ENCODE measurements at places on chromosomes 3 and 15. TPM values are rescaled to one million over a fixed set of nuclear protein-coding genes. Genes with fewer than 3 reads are reported as not detected.
A peak's percentile ranks its signal among the peaks of the same experiment; 100 is the strongest.

Gene SLC2A2
- total RNA-seq = not detected

Gene LAMB2
- 121 TPM for total RNA-seq

Gene ERICH6
- total RNA-seq = not detected

Gene TNFAIP8L3
- 0.31 TPM for total RNA-seq

Gene GATM
- total RNA-seq = 9.0 TPM

Gene ADAMTS7
- 25.0 TPM for total RNA-seq

GRCh38 chr3:171994646-171995428, 44.5 kb upstream of the FNDC3B start:
- DNase-seq = no peak

DNA sequence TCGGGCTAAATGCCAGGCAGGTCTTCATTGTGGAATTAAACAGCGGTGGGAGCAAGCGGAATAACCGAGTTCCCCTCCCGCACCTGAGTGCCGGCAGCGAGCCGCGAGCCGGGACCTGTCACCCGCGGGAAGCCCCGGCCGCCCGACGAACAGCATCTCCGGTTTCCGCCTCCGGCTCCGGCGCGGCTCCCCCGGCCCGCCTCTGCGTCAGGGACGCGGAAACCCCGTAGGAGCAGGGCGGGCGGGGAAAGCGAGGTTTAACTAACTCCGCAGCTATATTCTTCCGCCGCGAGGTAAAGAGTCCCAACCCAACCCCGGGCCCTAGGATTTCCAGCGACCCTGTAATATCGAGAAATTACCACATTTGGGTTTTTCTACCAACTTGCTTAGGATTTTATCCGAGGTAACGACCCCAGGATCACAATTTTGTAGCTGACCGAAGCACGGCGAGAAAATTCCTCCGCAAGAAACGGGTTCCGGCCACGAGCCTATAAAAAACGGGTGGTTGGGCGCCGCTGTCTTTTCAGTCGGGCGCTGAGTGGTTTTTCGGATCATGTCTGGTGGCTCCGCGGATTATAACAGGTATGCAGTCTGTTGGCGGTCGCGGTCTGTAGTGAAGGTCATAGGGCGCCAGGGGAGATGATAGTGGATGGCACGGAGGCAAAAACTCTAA, at the start of gene EIF4A2:
Gene EIF4A2 (plus strand): TSS at position 520 of the 673 bp plus-strand sequence. CDS start 34 bp downstream, at position 554.
- DNase-seq = peak; percentile 83

DNA sequence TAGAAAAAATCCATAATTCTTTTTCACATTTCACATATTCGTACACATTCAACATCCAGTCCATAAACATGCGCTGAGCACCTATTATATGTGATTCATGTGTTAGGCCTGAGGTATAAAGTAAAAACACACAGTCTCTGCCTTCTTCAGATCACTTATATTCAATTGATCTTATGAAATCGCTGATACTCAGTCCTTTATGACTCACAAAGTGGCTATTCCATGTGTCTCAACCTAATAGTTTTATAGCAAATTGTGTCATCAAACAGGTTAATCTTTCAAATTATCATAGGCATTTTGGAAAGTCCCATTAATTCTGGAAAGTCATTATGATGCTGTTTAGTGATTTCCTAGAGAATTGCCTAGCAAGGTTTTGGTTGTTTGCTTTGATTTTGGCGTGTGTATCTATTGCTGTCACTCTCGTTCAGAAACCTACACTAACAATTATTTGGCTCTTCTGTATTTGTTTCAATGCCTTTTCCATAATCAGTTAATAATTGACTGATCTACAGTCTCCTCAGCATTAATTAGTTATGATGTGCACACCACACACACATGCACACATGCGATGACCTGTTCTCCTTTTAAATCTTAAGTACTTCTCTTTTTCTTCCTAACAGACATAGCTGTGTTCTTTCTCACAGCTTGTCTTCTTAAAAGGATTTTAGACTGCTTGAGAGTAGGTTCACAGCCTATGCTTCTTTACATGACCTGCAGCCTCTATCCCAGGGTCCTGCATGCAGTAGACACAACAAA, 353.1 kb downstream of the MECOM start:
- DNase-seq = no peak

DNA sequence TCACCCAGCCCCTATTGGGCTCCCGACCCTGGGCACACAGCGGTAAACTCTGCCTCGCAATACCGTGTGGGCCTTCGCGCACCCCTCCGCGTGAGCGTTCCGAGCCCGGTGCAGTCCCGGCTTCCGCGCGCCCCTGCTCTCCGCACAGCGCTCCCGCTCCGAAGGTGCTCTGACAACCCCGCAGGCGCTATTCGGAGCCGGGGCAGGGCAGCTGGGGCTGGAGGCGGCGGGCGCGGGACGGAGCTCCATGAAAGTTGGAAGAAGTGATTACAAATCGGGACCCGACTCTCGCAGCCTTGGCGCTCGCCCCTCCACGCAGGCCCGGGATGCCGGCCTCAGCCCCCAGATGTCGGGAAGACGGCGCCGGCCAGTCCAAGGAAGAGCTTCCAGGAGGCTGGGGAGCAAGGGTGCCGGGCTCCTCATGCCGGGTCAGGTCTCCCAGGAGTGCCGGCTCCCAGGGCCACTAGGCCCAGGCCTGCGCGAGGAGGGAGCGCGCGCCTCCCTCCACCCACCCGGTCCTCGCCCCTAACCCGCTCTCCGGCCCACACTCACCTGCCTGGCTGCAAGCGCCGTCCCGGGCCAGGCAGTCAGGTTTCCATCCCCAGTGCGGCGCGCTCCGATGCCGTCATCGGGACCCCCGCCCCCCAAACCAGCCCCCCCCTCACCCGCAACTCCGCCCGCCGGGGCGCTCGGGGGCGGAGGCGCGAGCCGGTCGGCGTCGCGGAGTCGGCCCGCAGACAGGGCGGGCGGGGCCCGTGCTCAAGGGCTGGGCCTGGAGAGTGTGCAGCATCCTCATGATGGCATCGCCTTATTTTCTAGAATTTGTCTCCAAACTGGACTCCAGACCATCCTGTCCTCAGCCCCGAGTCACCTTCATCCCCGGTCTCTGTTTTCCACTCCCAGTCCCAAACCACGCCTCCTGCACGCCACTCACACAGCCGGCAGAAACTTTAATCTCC, at the start of gene KIF7:
Gene KIF7 (minus strand): TSS at position 621 of the 959 bp plus-strand sequence. CDS start 2,537 bp downstream, outside the sequence.
- DNase-seq = peak; percentile 84

- no peak for DNase-seq
Measured at GRCh38 chr15:90563463-90563862, 33.7 kb downstream of the CRTC3 start.

DNA sequence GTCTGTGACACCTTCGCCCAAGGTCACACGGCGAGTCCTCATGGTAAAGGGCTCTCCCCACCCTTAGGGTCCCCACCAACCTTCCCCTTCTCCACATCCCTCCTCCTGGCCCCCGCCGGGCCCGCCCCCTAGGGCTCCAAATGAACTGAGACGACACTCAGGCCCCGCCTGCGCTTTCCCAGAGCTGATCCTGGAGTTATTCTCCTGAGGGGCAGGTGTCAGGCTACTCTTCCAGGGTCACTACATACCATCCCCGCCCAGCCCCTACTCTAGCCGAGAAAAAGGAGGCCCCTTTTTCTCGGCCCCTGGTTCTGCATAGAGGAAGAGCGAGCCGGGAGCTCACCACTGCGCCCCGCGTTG, 292 bp downstream of the USP4 start:
- DNase-seq = peak; percentile 69

GRCh38 chr3:10353160-10353559, 32.2 kb upstream of the SEC13 start:
- DNase-seq = no peak

GRCh38 chr3:155015776-155016436, 64.2 kb upstream of the MME start:
- no peak for DNase-seq

- DNase-seq = no peak
Measured at GRCh38 chr3:158847452-158847821, 45.6 kb downstream of the MFSD1 start.

GRCh38 chr15:81166636-81167305, 29.9 kb upstream of the IL16 start:
- no peak for DNase-seq

DNA sequence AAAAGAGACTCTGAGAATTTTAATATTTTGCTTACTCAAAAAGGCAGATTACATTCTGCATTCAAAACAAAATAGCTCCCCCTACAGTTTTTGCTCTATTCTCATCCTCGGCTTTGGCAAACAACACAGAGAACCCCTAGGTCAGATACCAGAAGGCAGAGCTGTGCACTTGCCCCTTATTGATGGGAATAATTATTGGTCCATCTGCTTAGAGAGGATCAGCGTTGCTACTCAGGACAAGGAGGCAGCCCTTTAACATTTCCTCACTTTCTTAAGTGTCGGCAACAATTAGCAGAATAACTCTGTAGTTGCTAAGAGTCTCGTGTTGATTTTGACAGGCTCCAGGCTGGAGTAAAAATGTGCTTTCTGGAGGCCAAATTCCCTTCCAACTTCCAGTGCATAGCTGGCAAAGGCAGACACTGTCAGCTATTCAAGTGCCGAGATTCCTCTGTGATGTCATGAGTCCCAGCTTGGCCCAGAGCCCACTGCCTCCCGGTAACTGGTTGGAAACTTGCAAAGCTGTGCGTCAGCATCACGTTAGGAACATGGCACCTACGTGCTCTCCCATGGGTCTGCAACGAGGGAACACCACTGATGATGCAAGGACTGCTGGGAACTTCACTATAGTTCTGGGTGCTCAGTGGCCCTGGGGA, 482.7 kb upstream of the ADAMTS9 start:
- DNase-seq = no peak

DNA sequence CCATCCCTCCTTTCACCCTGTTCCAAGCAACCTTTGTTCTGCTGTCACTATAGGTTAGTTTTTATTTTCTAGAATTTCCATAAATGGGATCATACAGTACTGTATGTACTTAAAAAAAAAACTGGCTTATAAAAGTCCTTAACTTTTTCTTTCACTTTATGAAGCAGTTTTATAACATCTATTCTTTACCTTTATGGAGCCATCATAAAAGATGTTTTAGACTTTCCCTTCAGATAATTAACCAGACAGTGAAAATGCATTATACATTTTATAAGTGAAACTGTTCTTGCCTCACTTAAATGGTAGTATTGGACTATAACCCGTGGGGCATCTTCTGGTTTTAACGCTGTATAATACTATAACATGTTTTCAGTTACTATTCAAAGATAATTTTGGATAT, 26.2 kb downstream of the PLS1 start:
- no peak for DNase-seq

- DNase-seq = no peak
Measured at GRCh38 chr3:64343689-64344430, 118.6 kb upstream of the PRICKLE2 start.

- DNase-seq = no peak
Measured at GRCh38 chr15:50353251-50353974, 1.6 kb downstream of the GABPB1 start.

GRCh38 chr15:84955089-84955848, 26.4 kb upstream of the PDE8A start:
- peak; percentile 78 for DNase-seq

DNA sequence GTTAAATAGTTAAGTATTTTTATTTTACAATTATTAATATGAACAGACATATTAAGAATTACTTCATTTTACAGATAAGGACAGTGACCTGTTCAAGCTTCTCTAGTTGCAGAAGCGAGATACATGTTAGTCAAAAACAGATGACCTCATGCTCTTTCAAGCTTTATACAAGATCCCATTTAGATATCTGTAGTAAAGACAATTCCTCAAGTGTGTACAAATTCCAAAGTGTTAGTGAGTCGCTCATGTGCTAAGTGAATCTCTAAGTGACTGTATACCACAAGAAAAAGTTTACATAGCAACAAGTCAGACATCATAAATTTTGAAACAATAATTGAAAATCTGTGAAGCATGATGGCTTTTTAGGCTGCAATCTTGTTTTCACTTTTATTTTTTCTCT, 293.8 kb downstream of the ROBO1 start:
- no peak for DNase-seq

GRCh38 chr3:112605285-112605684, 35.7 kb downstream of the CCDC80 start:
- no peak for DNase-seq

- DNase-seq = no peak
Measured at GRCh38 chr15:29143909-29144635, 125.5 kb downstream of the NSMCE3 start.

DNA sequence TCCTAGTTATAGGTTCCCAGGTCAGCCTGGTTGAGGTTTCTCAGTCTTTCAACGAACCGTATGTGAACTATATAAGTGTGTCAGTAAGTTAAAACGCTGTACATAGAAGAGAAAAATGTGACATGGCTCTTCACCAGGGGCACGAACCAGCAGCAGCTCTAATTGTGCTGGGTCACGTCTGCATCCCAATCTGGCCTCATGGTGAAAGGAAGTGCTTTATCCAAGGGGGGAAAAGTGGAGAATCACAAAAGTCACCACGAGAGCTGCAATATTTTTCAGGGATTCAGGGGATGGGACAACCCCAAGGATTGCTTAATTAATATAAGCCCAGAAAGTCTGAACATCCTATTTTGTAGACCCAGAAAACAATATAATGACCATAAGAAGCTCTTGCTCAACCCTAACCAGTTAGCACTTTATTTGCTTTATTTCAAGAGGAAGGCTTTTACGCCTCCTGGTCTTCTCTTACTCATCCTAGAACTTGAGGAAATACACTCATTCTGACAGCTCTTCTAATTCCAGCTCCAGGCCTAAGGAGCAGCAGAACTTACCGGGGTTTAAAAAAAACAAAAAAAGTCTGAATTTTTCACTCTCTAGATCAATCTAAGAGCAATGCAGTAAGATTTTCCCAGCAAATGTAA, 16.5 kb downstream of the ANXA2 start:
- no peak for DNase-seq

DNA sequence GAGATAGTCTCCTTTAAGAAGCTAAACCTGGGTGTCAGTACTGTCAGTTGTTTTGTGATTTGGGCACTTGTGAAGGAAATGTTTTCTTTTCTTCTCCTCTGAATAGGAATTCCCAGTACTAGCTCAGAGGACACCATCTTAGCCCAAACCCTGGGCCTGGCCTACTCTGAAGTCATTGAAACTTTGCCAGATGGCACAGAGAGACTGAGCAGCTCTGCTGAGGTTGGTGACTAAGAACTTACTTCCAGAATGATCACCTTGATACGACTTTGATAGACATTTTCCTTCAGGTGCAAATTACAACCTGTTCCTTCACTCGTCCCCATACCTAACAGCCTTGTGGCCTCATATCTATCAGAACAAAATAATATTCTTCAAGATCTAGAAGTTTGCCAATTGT, 100.2 kb downstream of the LARS2 start:
- no peak for DNase-seq

DNA sequence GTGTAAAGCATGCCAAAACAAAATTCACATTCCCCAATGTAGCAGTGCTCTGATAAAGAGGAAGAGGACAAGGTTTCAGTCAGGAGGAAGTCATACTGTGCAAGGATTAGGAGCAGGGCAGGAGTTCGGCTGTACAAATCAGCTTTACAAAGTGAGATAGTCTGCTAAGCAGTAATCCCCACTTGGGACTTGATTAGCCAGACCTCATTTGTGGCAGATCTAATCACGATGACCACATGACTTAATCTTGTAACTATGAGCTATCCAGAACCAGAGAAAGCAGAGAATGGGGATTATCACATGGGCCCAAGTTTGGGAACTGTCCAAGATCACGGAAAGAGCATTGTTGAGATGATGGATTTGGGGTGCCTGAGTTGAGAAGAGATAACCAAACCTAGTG, 7.8 kb downstream of the DCBLD2 start:
- no peak for DNase-seq

- peak; percentile 28 for DNase-seq
Measured at GRCh38 chr15:77031376-77032050, 36.6 kb downstream of the PSTPIP1 start.

All from H9 (cell line).